ENCODE measurements at places on chromosomes 5 and 9. TPM values are rescaled to one million over a fixed set of nuclear protein-coding genes. Genes with fewer than 3 reads are reported as not detected.
A peak's percentile ranks its signal among the peaks of the same experiment; 100 is the strongest.

- peaks cover 9% of the 10 kb centered on the region for H3K27me3 ChIP-seq
- no peak overlapping the region for H3K27ac ChIP-seq
- no peaks in the 10 kb centered on the region for H3K36me3 ChIP-seq
- H3K4me1 ChIP-seq: no peaks in the 10 kb centered on the region
- no peak for DNase-seq
- no peak overlapping the region for H3K4me3 ChIP-seq
These were observed 49.7 kb downstream of the BASP1 start for GRCh38 chr5:17267106-17267505.

DNA sequence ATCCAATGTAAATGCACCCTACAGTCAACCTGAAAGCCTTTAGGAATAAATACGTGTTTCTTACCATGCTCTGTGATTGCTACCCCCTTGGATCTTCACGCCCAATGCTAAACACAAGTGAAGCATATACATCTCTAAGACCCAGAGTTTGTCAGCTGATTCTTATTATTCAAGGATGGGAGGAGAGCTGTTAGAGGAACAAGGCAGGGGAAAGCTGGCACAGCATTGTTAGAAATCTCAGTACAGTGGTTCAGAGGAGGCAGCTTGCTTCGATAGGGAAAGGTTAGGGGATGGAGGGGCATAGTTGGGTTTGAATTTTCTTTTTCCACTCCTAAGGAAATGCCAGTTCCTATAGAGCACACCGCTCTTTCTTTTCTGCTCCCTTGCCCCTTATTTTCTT lies 16.7 kb upstream of the TAF11L2 start:
- no peaks in the 10 kb centered on the region for H3K4me1 ChIP-seq
- H3K4me3 ChIP-seq: no peak overlapping the region
- H3K27me3 ChIP-seq: no peaks in the 10 kb centered on the region
- DNase-seq: no peak
- H3K36me3 ChIP-seq: no peaks in the 10 kb centered on the region

DNA sequence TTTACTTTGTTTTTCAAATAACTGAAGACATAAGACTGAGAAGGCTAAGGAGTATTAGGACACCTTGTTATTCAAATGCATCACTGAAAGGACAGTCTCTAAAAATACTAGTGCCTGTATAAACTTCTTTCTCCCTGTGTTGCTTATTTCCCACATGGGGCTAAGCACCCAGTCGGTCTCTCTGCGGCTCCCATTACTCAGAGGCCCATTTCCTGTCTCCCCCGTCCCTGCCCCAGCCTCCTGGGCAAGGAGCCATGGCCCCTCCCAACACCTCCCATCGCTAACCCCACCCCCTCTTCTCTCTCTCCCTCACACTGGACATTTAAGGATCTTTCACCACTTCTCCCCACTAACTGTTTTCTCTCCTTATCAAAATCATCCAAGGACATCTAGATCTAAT lies 81.9 kb downstream of the EBF1 start:
- H3K36me3 ChIP-seq: no peaks in the 10 kb centered on the region
- H3K4me3 ChIP-seq: no peak overlapping the region
- H3K4me1 ChIP-seq: peaks cover 62% of the 10 kb centered on the region
- H3K27ac ChIP-seq: peak overlapping the region; percentile 78

DNA sequence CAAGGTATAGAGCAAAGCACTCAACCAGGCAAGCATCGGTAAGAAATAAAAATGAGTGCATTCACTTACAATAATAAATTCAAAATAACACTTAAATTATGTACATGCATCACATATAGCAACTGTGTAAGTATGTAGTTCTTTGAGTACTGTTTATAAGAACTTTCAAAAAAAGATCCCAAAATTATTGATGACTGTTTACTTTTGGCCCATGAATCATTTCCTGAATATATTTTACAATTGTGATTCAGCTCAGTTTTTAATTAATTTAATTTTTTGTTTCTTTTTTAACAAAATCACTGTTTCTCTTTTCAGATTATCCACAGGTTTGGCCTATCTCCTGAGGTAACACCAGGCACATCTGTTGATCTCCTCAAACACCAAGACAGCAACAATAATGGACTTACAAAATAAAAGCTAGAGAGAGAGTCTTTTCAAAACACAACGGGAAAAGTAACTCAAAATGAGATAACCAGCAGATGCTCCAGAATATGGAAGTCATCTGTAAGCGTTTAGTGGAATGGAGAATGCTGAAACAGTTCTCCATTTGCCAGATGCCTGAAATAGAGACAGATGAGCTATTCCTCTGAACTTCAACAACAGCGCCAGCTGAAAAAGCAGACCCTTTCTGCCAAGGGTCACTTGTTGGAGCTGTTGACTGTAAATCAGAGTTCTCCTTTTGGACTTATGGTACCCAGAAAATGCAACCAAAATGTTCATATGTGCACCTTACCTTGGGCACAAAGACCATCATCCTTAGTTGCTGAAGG lies 348.6 kb upstream of the RGMB start:
- no peak overlapping the region for H3K4me3 ChIP-seq
- H3K36me3 ChIP-seq: no peaks in the 10 kb centered on the region

The ELOVL7 gene
- total RNA-seq: 0.19 TPM

DNA sequence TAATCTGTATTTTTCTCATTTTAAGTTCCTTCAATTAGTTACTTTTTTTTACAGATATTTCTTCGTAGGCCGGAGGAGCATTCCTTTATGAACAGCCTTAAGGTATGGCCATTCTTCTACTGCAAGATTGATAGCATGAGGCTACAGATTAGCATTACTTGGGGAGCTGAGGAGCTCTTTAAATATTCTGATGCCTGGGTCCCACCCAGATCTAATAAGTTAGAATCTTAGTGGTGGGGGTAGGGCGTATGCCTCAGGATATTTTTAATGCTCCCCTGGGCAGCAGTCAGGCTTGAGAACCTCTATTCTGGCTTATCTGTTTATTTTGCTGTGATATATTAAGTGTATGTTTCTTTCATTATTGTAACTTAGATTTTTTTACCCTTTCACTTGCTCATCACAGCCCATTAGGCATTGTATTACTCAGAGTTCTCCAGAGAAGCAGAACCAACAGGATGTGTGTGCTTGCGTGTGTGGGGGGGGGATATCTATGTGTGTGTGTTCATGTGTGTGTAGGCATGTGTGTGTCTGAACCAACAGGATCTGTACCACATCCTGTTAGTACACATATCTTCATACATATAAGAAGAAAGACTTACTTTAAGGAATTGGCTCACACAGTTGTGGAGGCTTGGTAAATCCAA lies 91.8 kb upstream of the MTAP start:
- H3K27ac ChIP-seq: no peak overlapping the region
- DNase-seq: no peak
- H3K4me3 ChIP-seq: no peak overlapping the region
- H3K4me1 ChIP-seq: no peaks in the 10 kb centered on the region
- H3K27me3 ChIP-seq: peaks cover 40% of the 10 kb centered on the region

DNA sequence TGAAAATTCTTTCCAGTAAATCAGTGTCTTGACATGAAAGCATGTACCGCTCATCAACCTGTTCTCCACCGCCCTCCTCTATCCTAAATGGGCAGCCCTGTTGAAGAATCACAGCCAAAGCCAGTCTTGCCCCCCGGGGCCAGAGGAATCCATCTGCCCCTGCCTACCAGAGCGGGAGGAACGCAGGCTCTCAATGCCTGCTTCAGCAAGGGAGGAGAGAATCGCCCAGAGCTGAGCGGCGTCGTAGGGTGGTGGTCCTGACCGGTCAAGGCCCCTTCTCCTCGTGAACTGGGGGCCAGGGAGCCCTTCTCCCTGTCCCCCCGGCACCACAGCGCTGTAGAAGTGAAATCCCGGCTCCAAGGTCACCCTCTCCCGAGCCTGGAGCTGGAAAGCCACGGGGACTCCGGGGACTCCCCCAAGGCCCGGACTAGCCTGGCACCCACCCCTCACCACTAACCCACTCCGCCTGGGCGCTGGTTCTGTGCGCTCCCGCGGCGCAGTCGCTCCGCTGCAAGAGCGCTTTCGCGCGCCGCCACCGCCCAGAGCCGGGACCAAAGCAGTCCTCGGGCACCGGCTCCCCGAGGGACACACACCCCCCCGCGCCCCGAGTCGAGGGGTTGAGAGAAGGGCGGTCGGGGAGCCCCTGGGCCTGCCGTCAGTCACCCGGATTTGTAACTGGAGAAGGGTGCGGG lies 718 bp upstream of the TMEM215 start:
- H3K27me3 ChIP-seq: peaks cover 90% of the 10 kb centered on the region
- no peak for DNase-seq
- H3K4me3 ChIP-seq: peak overlapping the region; percentile 39
- peaks cover 9% of the 10 kb centered on the region for H3K4me1 ChIP-seq

DNA sequence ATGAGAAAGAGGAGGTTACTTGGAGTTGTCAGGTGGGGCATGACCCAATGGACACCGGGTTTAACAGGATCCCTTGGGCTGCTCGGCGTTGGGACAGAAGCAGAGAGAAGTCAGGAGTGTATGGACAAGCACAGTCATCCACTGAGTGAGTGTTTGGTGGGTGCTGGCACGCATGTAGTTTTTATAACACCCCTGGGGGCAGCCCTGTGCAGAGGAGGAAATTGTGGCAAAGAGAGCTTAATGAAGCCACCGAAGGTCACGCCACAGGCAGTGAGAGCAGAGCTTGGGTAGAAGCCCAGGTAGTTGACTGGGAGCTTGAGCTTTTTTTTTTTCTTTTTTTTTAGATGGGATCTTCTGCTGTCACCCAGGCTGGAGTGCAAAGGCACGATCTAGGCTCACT lies 43.2 kb upstream of the IER5L start:
- H3K27ac ChIP-seq: no peak overlapping the region
- no peak overlapping the region for H3K4me3 ChIP-seq
- no peaks in the 10 kb centered on the region for H3K27me3 ChIP-seq

DNA sequence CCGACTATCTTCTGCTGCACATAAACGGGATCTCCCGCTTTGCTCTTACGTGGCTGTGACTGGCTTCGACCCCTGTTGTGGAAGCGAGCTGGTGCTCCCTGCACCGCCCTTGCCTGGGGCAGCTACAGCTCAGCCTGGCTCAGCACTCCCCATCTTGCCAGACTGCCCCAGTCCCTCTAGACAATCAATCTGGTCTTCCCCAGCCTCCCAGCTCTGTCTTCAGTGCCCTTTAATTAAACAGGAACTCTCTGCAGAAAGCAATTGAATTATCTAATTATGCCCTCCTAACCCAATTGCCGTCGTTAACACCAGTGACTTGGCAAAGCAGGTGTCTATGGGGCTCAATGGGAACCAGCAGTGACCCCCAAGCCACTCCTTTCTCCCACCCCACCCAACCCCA lies 18.9 kb upstream of the NTNG2 start:
- no peak overlapping the region for H3K4me3 ChIP-seq
- H3K36me3 ChIP-seq: no peaks in the 10 kb centered on the region
- H3K4me1 ChIP-seq: peaks cover 11% of the 10 kb centered on the region
- no peak for DNase-seq
- H3K27me3 ChIP-seq: peaks cover 94% of the 10 kb centered on the region

DNA sequence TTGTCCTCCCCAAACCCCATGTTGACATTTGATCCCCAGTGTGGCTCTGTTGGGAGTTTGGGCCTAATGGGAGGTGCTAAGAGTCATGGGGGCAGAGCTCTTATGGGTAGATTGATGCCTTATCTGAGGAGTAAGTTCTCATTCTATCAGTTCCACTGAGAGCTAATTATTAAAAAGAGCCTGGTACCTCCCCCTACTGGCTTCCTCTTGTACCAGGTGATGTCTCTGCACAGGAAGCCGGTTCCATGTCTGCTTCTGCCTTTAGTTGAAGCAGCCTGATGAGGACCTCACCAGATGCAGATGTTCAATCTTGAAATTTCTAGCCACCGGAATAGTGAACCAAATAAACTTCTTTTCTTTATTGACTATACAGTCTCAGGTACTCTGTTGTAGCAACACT lies 10.8 kb downstream of the GABRB2 start:
- H3K36me3 ChIP-seq: no peaks in the 10 kb centered on the region
- no peaks in the 10 kb centered on the region for H3K4me1 ChIP-seq
- H3K4me3 ChIP-seq: no peak overlapping the region
- H3K27ac ChIP-seq: no peak overlapping the region
- H3K27me3 ChIP-seq: no peaks in the 10 kb centered on the region

DNA sequence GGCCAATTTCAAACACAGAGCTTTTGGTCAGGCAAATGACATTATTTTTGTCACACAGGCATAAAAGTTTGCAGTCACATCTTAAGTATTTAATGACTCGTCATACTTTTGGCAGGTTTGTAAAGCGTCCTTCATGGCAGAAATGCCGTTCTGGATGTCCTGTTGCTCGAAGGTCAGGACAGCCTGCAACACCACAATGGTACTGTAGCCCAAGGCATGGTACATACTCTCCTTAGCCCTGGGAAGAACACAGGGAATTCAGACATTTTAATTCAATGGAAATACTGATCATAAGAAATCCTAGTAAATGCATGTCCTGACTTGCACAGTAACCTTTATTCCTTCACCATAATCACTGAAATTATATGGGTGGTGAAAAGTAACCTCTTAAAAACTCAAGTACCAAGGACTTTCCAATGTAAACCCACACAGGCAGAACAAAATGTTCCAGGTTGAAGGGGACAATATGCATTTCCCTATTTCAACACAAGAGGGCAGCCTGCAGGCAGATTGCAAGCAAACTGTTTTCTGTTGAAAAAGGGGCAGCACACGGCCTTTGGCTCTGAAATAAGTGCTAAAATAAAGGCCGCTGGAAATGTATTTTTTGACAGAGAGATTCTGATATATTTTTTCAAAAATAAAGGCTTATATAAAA lies 95.7 kb downstream of the TTC39B start:
- H3K4me3 ChIP-seq: no peak overlapping the region
- no peaks in the 10 kb centered on the region for H3K36me3 ChIP-seq
- peaks cover 11% of the 10 kb centered on the region for H3K4me1 ChIP-seq
- H3K27ac ChIP-seq: peak overlapping the region; percentile 33
- DNase-seq: no peak

The SLC36A2 gene
- 0.16 TPM for total RNA-seq

The SPTAN1 gene
- total RNA-seq: 269 TPM

The TLR4 gene
- total RNA-seq: 14.2 TPM

GRCh38 chr5:103362211-103362610 lies 103.6 kb downstream of the MACIR start:
- no peaks in the 10 kb centered on the region for H3K36me3 ChIP-seq
- no peak overlapping the region for H3K27ac ChIP-seq
- no peak overlapping the region for H3K4me3 ChIP-seq
- no peak for DNase-seq
- H3K27me3 ChIP-seq: no peaks in the 10 kb centered on the region

- H3K27ac ChIP-seq: peak overlapping the region; percentile 76
- peaks cover 17% of the 10 kb centered on the region for H3K4me1 ChIP-seq
These were observed 26.9 kb upstream of the PLIN2 start for GRCh38 chr9:19154135-19154612.

The SPINK1 gene
- 1.2 TPM for total RNA-seq

DNA sequence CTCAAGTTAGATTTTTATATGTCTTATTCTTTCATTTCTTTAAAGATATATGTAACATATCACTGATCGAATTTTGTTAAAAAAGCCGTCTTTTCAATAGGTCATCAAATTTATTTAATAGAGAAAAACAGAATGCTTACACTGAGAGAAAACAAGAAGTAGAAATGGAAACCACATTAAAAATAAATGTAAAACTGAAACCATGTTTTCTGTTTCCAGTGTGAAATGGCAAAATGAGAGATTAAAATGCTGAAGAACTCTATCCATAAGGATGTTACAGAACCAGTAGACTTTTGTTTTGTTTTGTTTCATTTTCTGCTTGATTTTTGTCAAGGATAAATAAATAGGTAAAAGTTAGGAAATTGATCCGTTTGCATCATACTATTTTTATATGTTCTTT lies 210.1 kb downstream of the PRDM9 start:
- no peaks in the 10 kb centered on the region for H3K27me3 ChIP-seq
- H3K27ac ChIP-seq: no peak overlapping the region
- H3K4me3 ChIP-seq: no peak overlapping the region
- no peaks in the 10 kb centered on the region for H3K36me3 ChIP-seq

Measured in left ventricle myocardium inferior (tissue), 1 donor.